D721Med (cell line): ENCODE measurements at places on chromosomes 1 and 21.

DNA sequence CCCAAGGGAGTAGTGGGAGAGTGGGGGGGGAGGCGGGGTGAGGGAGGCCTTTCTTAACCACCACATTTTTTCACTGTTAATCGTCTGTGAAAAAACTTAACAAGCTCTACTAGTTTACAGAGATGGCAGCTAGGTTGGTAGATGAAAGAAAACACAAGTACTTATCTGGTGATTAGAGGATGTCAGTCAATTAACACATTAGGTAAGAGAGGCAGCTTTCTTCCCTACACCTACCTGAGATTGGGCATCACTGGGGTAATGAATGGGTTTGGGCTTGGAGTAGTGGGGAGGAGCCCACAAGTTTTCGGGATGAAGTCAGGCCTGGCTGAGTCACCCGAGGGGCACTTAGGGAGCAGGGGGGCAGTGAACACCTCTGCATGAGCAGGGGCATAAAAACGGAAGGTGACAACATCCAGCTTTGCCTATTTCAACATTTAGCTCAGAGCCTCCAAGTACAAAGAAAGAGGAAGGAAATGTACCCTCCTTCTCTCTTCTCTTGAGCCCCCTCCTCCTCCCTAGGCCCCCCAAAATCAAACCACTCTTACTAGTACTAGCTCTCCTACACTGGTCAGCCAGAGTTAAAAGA is 2.5 kb downstream of the LBR start:
- no peak for DNase-seq

DNA sequence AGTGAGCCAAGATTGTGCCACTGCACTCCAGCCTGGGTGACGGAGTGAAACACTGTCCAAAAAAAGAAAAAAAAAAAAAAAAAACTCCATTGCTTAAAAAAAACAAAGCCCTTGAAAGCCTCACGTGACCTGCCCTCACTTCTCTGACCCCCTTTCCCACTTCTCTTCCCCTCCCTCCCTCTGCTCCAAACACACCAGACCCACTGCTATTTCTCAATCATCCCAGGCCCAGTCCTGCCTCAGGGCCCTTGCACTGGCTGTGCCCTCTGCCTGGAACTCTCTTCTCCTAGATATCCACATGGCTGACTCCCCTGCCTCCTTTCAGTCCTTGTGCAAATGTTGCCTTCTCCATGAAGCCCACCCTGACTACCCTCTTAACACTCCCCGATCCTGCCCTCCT is 45.4 kb upstream of the TARDBP start:
- DNase-seq: no peak

- peak; percentile 93 for DNase-seq
These were observed 898 bp upstream of the TMEM200B start for GRCh38 chr1:29124366-29125236.

DNA sequence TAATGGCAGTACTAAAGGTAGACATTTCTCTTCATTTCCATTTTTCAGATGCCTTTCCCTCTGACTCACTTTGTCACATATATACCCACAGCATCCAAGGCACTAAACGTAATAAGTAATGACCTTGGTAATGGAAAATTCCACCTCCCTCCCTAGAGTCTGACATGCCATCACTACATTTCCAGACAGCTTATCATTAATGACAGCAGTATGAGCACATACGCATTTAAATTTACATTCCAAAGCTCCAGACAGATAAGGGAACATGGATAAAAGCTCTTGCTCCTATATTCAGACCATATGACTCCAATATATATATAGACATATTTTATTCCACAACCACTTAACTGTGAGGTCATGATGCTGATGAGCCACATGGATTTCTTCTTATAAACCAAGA is 191.7 kb upstream of the GORAB start:
- no peak for DNase-seq

GRCh38 chr1:9680828-9681227 is 29.3 kb downstream of the PIK3CD start:
- DNase-seq: no peak

DNA sequence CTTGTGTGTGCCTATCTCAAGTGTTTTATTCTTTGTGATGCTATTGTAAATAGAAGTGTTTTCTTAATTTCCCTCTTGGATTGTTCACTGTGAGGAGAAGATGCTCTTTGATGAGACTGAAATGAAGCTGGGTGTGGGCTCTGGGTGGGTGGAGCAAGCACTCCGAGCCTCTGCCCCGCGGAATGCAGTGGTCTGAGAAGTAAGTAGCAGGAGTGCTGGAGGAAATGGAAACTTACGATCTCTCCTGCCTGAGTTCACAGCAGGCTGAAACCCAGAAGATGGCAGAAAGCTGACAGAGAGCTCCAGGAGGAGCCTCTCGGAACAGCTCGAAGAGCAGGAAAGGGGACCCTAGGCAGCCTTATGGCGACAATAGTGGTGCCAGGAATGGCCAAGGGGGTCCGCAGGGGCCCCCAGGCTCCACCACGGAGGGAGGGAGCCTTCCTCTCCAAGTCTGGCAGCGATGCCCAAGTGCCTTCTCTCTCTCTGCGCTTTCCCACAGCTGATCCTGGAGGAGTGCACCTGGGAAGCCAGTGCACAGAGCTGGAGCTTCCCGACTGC is 126.8 kb upstream of the COL6A1 start:
- DNase-seq: no peak

DNA sequence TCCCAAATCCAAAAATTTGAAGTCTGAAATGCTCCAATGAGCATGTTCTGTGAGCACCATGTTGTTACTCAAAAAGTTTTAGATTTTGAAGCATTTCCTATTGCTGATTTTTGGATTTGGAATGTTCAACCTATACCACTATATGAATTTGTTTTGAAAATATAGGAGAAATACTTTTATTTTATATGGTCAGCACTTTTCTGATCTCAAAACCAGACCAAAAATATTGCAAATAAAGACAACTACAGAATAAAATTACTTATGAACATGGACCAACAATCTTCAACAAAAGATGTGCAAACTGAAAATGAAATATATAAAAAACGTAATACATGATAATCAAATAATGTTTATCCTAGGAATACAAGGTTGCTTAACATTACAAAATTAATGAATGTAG is 73.7 kb upstream of the APOBEC4 start:
- DNase-seq: no peak

DNA sequence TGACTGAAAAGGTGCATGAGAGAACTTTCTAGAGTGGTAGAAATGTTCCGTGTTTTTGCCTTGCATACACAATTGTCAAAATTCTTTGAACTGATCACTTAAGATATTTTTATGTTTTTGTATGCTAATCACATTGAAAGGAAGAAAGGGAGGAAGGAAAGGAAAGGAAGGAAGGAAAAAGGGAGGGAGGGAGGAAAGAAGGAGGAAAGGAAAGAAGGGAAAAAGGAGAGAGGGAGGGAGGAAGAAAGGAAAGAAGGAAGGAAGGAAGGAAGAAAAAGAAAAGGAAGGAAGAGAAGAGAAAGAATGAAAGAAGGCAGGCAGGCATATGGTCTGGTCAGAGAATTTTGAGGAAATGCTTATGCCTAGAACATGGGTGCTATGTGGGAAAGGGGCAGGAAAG is 68.4 kb upstream of the PGBD5 start:
- no peak for DNase-seq

DNA sequence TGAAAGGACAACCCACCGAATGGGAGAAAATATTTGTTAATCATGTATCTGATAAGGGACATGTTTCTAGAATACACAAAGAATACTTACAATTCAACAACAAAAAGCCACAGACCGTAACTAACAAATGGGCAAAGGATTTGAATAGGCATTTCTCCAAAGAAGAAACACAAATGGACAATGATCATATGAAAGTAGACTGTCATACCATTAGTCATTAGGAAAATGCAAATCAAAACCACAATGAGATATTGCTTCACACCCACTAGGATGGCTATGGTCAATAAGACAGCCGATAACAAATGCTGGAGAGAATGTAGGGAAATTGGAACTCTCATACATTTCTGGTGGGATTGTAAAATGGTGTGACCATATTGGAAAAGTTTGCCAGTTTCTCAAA is 367.2 kb upstream of the SGIP1 start:
- DNase-seq: no peak

- no peak for DNase-seq
These were observed 176.9 kb upstream of the PRMT6 start for GRCh38 chr1:106879538-106879937.

- no peak for DNase-seq
These were observed 21.1 kb downstream of the TFAP2E start for GRCh38 chr1:35594005-35594760.

DNA sequence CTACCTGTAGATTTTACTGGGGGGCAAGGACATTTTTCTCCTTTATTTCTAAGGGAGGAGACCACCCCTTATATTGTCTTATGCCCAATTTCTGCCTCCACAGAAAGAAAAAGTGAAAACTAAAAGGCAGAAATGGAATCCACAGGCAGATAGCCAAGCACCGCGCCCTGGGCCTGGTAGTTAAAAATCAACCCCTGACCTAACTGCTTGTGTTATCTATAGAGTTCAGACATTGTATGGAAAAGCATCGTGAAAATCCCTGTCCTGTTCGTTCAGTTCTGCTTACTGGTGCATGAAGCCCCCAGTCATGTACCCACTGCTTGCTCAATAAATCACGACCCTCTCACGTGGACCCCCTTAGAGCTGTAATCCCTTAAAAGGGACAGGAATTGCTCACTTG is 33.7 kb upstream of the IL6R start:
- DNase-seq: no peak

DNA sequence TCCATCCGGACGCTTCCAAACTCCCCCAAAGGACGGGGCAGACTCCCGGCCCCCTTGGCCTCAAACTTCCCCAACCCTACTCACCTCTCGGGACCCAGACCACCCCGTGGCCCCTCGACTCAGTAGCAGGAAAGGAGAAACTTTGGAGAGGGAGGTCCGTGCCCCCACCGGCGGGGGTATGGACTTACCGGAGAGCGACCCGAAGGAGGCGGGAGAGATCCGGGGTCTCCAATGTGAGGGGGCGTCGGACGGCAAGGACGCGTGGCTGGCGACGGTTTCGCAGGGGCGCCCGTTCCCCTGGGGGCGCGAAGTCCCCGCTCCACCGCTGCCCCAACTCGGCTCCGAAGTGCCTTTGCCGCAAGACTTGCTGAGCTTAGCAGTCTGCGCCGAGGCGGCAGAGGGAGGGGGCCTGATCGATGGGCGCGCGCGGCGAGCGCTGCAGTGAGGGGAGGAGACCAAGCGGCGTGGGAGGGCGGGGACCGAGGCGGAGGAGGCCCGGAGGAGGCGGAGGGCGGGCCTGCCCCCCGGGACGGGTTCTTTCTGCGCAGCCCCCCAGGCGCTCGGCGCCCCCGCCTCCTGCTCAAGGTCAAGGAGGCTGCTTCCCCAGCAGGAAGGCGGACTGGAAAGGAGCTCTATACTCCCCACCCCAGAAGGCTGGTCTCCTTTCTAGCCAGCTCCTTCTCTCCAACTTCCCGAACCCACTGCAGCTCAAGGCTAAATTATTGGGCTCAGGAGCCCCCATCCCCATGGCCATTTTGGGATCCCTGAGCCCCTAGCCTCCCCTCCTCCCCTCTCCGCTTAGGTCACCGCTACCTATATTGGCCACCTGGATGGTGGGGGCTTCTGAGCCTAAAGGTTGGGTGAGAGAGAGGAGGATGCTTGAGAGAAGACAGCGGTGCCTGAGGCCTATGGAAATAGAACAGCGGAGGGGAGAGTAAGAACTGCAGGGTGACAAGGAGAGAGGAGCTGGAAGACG is at the start of gene SYT2:
SYT2 (minus strand) TSS at position 385 of the 976 bp plus-strand sequence. CDS start 104,682 bp downstream, outside the sequence.
- DNase-seq: peak; percentile 99

- DNase-seq: no peak
These were observed 29.0 kb downstream of the TRIM11 start for GRCh38 chr1:228377664-228378089.

- DNase-seq: no peak
These were observed 20.0 kb downstream of the AHCYL1 start for GRCh38 chr1:110004583-110004982.

- DNase-seq: no peak
These were observed 311.9 kb upstream of the PTBP2 start for GRCh38 chr1:96409689-96410088.

DNA sequence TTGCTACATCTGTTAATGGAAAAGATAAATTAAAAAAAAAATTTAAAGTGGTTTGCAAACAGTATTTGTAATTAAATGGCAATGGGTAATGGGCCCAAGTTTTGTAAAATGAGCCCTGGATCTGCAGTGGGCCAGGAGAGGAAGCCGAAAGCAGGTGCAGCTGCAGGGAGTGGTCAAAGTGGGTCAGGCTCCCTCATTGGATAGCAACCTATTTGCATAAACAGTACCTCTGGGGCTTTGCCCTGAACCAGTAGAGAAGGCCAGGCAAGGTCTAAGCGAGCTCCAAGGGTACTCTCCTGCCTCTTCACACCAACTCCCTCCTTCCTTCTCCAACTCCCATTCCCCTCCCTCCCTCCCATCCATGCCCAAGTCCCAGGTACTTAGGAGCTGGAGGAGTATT is 138.9 kb downstream of the HMGB4 start:
- DNase-seq: no peak

DNA sequence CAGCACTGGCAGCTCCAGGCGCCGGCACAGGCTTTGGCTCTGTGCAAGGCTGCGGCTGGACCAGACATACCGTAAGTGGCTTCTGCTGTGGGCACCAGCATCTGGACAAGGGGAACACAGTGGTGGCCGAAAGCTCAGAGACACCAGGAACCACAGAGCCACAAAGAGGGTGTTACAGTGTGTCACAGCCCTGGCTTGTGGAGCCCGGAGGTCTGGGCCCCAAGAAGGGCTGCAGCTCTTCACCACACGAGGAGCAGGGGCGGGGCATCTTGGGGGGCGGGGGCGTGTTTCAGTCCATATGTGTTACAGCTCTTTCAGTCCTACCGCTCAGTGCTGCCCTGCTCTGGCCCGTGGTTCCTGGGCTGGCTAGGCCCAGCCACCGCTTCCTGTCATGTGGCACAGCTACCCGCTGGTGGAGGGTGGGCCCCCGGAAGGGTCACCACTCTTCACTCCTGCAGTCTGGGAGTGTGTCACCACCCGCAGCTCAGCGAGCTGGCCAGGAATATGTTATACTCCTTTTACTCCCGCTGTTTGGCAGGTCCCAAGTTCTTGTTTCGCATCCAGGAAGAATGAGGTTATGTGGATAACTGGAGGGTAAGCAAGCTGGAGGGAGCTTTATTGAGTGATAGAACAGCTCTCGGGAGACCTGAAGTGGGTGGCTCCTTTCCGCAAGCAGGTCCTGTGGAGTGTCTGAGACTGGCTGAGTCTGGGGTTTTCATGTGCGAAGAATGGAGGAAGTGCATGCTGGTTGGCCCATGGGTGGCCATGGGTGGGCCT is 3.3 kb upstream of the LSM10 start:
- no peak for DNase-seq
